ENCODE measurements at places on chromosomes 1 and 21. TPM values are rescaled to one million over a fixed set of nuclear protein-coding genes. Genes with fewer than 3 reads are reported as not detected.

Gene CACNA1S
- not detected for total RNA-seq

Gene DAB1
- not detected for total RNA-seq

GRCh38 chr1:56922070-56922469 is 43.7 kb downstream of the C8B start:
- no peaks in the 10 kb centered on the region for H3K4me1 ChIP-seq
- no peak overlapping the region for H3K4me3 ChIP-seq
- H3K36me3 ChIP-seq: no peaks in the 10 kb centered on the region
- H3K27ac ChIP-seq: no peak overlapping the region
- no peak for DNase-seq
- no peaks in the 10 kb centered on the region for H3K27me3 ChIP-seq

Gene TAL1
- total RNA-seq: 81.3 TPM

Gene ANGPTL3
- not detected for total RNA-seq

DNA sequence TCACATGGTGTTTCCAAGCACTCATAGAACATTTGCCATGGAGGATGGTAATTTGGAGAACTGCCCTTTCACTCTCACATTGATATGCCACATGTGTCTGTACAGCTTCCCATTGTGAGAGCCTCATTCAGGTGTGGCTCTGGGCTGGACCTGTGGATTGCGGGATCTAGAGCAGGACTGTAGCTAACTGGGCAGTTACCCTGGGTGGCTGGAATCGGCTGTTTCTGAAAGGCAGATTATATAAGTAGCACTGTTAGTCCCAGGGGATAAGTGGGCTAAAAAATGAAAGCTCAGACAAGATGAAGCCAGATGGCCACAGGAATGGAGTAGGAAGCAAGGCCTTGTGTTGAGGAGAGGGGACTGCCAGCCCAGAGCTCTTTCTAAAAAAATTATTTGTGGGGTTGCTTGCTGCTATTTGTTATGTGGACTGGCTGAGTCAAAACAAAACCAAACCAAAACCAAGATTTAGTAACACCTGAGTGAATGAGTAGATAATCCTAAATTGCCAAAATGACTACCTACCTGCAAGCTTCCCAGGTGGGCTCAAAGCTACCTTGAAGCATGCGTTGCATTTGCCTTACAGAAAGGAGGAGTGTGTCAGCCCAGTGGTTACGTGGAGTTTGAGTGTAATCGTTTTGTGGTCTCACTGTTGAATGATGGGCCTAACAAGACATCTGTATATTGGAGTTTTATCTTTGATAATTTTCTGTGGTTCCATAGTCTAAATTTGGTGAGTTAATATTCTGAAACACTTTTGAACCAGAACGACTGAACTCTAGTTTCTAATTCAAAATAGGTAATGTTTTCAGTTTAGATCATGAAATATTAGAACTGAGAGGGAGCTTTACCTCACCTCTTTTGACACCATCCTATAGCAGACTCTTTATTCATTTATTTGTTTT is 58.0 kb downstream of the SDCCAG8 start:
- H3K4me1 ChIP-seq: no peaks in the 10 kb centered on the region
- peaks cover 12% of the 10 kb centered on the region for H3K36me3 ChIP-seq
- no peak overlapping the region for H3K4me3 ChIP-seq
- no peak overlapping the region for H3K27ac ChIP-seq
- no peaks in the 10 kb centered on the region for H3K27me3 ChIP-seq
